ENCODE measurements at places on chromosomes 4 and X. TPM values are rescaled to one million over a fixed set of nuclear protein-coding genes. Genes with fewer than 3 reads are reported as not detected.

GRCh38 chr4:120211408-120212015, 144.9 kb upstream of the MAD2L1 start:
- no peak overlapping the region for H3K4me3 ChIP-seq
- H3K36me3 ChIP-seq = no peaks in the 10 kb centered on the region
- peaks cover 2% of the 10 kb centered on the region for H3K4me1 ChIP-seq
- no peaks in the 10 kb centered on the region for H3K27me3 ChIP-seq

DNA sequence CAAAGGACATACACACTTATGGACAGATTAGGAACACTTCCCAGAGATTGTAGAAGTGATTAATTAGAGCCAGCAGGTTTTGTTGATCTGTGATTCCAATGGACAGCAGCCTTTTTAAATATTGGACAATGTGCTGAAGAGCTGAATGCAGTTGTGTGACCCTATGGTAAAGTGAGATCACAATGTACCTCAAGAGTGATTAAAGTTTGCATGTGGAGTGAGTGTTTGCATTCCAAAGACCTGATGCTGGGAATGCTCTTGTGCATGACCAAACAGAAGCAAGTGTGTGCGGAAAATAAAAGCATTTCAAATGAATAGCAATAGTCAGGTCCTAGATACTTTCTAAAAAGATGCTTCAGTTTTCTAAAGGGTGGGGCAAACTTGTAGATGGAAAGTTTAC, 154.1 kb downstream of the BANK1 start:
- no peak overlapping the region for H3K4me3 ChIP-seq
- no peak overlapping the region for H3K27ac ChIP-seq
- DNase-seq = no peak
- no peaks in the 10 kb centered on the region for H3K36me3 ChIP-seq
- H3K4me1 ChIP-seq = peaks cover 46% of the 10 kb centered on the region
- H3K27me3 ChIP-seq = no peaks in the 10 kb centered on the region

DNA sequence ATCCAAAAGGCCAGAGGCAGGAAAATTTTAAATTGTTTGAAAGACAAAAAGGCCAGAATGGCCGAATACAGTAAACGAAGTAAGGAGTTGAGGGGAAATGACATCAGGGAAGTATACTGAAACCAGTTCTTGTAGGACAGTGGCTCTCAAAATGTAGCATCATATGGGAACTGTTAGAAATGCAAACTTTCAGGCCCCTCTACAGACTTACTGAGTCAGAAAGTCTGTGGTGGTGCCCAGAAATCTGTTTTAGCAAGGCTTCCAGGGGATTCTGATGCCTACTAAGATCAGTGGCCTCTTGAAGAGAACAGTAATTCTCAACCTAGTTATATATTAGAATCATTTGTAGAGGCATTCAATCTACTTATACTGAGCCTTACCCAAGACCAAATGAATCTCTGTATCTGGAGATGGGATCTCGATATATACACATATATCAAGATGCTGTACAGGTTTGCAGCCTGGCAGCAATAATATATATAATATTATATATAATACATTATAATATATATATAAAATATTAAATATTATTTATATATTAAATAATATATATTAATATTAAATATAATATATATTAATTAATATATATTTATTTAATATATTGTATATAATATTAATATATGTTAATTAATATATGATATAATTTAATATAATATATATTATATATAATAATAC, 39.7 kb downstream of the ADAMTS3 start:
- H3K36me3 ChIP-seq = no peaks in the 10 kb centered on the region
- no peaks in the 10 kb centered on the region for H3K4me1 ChIP-seq
- H3K27ac ChIP-seq = no peak overlapping the region
- DNase-seq = no peak
- H3K27me3 ChIP-seq = no peaks in the 10 kb centered on the region

- H3K4me1 ChIP-seq = peaks cover 3% of the 10 kb centered on the region
- no peak for DNase-seq
- H3K27me3 ChIP-seq = no peaks in the 10 kb centered on the region
- H3K4me3 ChIP-seq = no peak overlapping the region
- H3K27ac ChIP-seq = no peak overlapping the region
- H3K36me3 ChIP-seq = no peaks in the 10 kb centered on the region
Observed at GRCh38 chr4:156659570-156659969, 312.0 kb downstream of the PDGFC start.

- DNase-seq = no peak
- H3K4me1 ChIP-seq = no peaks in the 10 kb centered on the region
- H3K4me3 ChIP-seq = no peak overlapping the region
- H3K27me3 ChIP-seq = no peaks in the 10 kb centered on the region
- no peaks in the 10 kb centered on the region for H3K36me3 ChIP-seq
Observed at GRCh38 chr4:114284629-114285028, 305.2 kb upstream of the ARSJ start.

DNA sequence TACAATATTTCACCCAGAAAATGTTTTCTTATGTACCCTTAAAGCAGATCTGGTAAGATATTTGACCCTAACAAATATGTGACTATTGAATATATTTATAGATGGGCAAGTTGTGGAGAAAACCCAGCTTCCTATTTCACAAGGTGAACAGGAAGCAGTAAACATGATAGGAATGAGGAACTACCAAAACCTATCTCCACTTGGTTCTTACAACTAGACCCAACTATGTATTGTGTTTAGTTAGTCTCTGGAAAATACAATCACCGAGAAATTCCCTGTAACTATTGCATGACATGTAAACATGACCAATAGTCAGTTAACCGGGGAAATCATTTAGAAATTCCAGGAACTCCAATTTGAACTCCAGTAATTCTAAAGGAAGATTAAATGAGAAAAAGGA, 8.4 kb upstream of the RXFP1 start:
- H3K4me1 ChIP-seq = no peaks in the 10 kb centered on the region
- H3K4me3 ChIP-seq = no peak overlapping the region
- no peaks in the 10 kb centered on the region for H3K27me3 ChIP-seq
- DNase-seq = no peak
- no peak overlapping the region for H3K27ac ChIP-seq

GRCh38 chrX:123088331-123088730, 95.7 kb upstream of the GRIA3 start:
- no peak for DNase-seq
- peaks cover 25% of the 10 kb centered on the region for H3K4me1 ChIP-seq
- H3K27ac ChIP-seq = no peak overlapping the region
- H3K36me3 ChIP-seq = no peaks in the 10 kb centered on the region

DNA sequence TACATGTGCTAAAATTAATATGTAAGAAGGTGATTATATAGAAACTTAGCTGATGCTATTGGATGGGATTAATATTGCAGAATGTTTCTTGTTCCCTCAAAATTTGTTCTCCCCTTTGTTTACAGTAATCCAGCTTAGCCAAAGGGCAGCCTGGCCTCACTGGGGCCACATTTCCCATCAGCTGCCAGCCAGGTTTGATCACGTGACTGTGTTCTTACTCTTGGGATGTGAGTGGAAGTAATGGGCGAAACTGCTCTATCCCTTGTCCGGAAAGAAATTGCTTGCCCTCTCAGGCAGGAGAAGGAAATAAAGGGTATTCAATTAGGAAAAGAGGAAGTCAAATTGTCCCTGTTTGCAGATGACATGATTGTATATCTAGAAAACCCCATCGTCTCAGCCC, 44.1 kb upstream of the FAT1 start:
- H3K36me3 ChIP-seq = no peaks in the 10 kb centered on the region
- DNase-seq = no peak
- no peak overlapping the region for H3K27ac ChIP-seq
- H3K27me3 ChIP-seq = no peaks in the 10 kb centered on the region
- no peak overlapping the region for H3K4me3 ChIP-seq

Gene CDS1
- total RNA-seq = 18.3 TPM

Gene CTSO
- 1.3 TPM for total RNA-seq

Gene PCDH18
- total RNA-seq = 41.2 TPM

Gene PAGE2
- not detected for total RNA-seq

- no peak overlapping the region for H3K27ac ChIP-seq
- H3K27me3 ChIP-seq = peaks cover 3% of the 10 kb centered on the region
- DNase-seq = no peak
- 0 out of 2 replicates have a peak, but pooled peaks cover 7% of the 10 kb centered on the region for H3K4me1 ChIP-seq
- peaks cover 35% of the 10 kb centered on the region for H3K36me3 ChIP-seq
Observed at GRCh38 chr4:10589799-10590198, 94.8 kb downstream of the CLNK start.

DNA sequence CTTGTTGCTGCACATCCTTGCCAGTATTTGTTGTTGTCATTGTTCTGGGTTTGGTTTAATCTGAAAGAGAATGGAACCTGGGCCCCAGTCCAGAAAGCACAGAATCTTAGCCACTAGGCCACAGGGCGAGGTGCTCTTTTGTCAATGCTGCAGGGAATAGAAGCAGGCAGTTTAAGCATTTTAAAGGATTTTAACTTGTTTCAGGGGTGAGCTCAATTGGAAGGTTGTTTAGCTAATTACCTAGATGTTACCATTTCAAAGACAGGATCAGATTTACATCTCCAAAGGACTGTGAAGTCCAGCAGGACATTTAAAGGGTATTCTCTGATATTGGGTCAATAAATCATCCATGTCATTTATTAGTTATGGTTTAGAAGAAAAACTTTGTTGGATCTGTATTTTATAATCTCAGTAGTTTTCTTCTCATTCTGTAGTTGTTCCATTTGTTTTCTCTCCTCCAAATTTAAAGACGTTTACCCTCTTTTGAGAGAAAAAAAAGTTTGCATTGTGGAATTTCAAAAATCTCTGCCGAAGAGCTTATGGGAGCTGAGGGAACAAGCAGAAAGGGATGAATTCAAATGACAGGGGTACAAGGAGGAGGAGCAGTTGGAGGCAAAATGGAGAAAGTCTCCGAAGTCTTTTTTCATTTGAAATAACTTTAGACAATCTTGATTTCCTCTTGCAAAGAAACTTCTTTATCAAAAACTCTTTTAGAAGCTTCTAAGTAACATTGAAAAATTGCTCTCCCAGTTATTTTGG, 57.5 kb upstream of the FAM47C start:
- H3K27ac ChIP-seq = peak overlapping the region; percentile 49
- peaks cover 24% of the 10 kb centered on the region for H3K4me1 ChIP-seq
- peak overlapping the region; percentile 52 for H3K4me3 ChIP-seq
- no peaks in the 10 kb centered on the region for H3K36me3 ChIP-seq
- DNase-seq = peak; percentile 11

DNA sequence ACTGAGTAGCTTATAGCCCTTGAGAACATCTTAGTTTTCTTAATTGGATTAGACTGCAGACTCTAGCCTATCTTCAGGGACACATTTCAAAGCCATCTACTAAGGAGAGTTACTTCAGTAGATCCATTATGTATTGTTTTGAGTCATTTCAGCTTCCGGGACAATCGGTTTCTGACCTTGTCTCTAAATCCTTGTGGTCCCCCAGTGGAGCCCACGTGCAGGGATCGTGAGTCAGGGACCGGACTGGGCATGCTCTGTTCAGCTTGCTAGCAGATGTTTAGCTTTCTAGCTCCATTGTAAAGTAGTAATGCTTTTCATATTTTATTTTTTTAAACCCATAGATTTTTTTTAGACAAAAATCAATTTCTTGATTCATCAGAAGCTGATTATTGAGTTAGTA, 211.9 kb upstream of the PRPS2 start:
- H3K4me1 ChIP-seq = peaks cover 4% of the 10 kb centered on the region
- no peaks in the 10 kb centered on the region for H3K27me3 ChIP-seq
- no peak overlapping the region for H3K4me3 ChIP-seq
- H3K36me3 ChIP-seq = no peaks in the 10 kb centered on the region

GRCh38 chr4:8591626-8592365, 769 bp upstream of the CPZ start:
- no peaks in the 10 kb centered on the region for H3K36me3 ChIP-seq
- no peaks in the 10 kb centered on the region for H3K27me3 ChIP-seq
- DNase-seq = no peak
- H3K4me1 ChIP-seq = peaks cover 27% of the 10 kb centered on the region
- H3K27ac ChIP-seq = no peak overlapping the region

- no peaks in the 10 kb centered on the region for H3K4me1 ChIP-seq
- H3K27ac ChIP-seq = no peak overlapping the region
- no peaks in the 10 kb centered on the region for H3K27me3 ChIP-seq
- no peaks in the 10 kb centered on the region for H3K36me3 ChIP-seq
- DNase-seq = peak; percentile 33
Observed at GRCh38 chrX:109485470-109486340, 3.8 kb upstream of the GUCY2F start.

DNA sequence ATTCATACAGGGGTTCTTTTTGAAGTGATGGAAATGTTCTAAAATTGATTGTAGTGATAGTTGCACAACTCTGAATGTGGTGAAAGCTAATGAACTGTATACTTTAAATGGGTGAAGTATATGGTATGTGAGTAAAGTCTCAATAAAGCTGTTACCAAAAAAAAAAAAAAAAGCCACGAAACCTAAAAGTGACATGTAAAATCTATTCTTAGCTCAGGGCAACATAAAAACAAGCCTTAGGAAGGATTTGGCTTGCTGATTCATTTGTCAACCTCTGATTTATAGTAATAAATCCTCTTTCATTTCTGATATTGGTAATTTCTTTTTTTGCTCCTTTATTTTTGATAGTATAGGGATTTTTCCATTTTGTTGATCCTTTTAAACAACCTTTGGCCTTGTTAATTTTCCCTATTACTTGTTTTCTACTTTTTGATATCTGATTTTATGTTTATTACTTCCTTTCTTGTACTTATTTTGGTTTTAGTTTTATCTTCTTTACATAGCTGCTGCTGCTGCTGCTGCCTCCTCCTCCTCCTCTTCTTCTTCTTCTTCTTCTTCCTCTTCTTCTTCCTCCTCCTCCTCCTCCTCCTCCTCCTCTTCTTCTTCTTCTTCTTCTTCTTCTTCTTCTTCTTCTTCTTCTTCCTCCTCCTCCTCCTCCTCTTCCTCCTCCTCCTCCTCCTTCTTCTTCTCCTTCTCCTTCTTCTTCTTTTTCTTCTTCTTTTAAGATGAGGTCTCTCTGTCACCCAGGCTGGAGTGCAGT, 79.4 kb downstream of the ADGRG4 start:
- no peak overlapping the region for H3K4me3 ChIP-seq
- H3K4me1 ChIP-seq = peaks cover 5% of the 10 kb centered on the region
- H3K27ac ChIP-seq = no peak overlapping the region
- H3K27me3 ChIP-seq = no peaks in the 10 kb centered on the region

Gene RS1
- total RNA-seq = not detected

Gene DSPP
- total RNA-seq = not detected

DNA sequence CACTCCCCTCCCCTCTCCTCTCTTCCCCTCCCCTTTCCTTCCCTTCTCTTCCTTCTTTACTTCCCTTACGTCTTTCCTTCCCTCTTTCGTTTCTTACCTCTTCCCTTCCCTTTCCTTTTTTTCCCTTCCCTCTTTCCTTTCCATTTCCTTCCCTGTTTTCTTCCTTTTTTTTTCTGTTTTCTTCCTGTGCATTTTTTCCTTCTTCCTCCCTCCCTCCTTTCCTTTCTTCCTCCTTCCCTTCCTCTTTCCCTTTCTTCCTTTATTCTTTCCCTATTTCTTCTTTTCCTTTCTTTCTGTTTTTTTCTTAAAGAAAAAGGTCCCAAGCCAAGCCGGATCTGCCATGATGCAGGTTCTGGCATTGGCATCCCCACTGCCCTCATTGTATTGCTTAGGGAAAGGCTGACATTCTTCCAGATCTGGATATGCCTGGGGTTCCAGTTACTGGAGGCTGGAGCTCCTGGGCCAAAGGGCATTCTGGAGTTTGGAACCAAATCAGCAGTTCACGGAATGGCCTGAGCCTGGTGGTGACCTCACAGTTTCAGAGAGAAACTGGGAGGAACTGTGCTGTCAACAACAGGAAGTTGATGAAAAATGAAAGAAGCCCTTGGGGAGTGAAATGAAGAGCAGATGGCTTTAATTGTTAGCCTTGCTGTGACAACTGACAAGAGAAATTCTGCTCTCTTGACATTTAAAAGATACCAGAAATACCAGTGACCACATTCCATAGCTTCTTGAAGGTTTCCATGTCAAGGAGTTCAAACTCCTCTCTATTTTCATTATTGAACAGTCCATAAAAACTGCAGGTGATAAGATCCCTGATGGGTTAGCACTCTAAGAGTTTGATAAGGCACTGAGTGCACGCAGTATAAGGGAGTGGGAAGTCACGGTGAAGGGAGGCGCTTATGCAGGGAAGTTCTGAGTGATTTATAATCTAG, 622.1 kb downstream of the SPRY1 start:
- no peak overlapping the region for H3K4me3 ChIP-seq
- H3K36me3 ChIP-seq = no peaks in the 10 kb centered on the region
- H3K27ac ChIP-seq = no peak overlapping the region
- H3K27me3 ChIP-seq = no peaks in the 10 kb centered on the region
- DNase-seq = no peak
